Thoracic aorta (tissue), 2 donors: ENCODE measurements at places on chromosomes 7 and 10.

DNA sequence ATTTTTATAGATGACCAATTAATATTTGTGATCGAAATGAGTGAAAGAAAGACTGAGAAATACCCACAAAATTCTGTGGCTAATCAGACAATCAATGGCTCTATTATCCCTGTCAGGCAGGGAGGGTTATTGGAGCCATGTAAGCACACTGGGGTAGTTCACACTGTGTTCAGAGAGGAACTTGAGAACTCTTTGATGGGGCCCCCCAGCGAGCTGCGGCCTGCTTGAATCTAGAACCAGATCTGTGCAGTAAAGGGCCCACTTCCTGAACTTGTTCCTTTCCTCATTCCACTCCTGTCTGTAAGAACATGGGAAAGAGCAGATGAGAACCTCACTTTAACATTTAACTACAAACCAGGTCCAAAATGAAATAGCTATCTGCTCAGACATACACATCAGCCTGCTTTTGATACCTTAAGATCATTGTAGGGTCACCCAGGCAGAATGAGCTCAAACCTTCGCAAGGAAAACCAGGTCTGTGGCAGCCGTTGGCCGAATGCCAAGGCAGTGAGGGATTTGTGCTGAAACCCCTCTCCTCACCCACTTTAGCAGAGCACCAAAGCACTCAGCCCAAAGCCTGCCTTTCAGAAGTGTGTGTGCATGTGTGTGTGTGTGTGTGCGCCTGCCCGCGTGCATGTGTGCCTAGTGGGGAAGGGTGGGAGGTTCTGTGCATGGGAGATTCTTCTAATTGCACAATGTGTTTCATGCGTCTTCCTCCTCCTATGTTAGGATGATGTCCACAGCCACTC lies 365.6 kb upstream of the MGMT start:
- no peak for DNase-seq
- H3K27ac ChIP-seq, result no peak overlapping the region

DNA sequence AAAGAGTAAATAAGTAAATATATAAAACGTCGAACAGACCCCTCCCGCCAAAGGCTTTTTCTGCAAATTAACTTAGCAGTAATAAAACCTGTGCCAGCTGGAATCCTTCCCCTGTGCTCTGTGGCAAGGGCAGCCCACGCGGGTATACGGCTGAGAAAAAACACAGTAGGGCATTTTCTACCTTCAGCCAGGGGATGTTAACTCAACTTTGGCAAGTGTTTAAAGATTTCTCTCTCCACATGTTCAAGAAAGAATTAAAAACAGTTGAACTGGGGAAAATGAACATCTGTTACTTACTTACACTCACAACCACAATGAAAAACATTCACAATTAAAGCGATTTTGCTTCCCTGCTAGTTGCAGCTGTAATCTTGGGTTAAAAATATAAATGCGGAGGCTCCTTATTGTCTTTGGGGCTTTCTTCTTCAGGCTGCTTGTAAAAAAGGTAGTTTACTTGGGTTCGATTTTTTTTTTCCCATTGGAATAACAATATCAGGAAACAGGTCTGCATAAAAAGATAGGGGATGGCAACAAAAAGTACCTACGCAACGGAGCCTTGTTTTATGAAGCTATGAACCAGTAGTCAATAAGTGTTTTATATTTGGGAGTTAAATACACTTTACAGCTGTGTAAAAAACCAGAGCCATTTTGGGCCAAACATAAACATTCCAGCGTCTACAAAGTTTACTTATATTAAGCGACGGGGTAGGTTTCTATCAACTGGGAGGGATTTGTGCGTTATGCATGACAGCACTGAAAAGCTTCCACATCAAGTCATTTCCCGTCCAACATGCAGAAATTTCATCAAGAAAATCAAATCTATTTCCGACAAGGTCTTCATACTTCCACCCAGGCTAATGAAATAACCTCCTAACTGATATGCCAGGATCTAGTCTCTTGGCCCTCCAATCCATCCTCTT lies 132.7 kb downstream of the TAX1BP1 start:
- no peaks in the 10 kb centered on the region for H3K36me3 ChIP-seq
- H3K27me3 ChIP-seq, result no peaks in the 10 kb centered on the region
- H3K4me3 ChIP-seq, result no peak overlapping the region
- H3K4me1 ChIP-seq, result peaks cover 12% of the 10 kb centered on the region
- no peak for DNase-seq
- no peak overlapping the region for H3K27ac ChIP-seq

DNA sequence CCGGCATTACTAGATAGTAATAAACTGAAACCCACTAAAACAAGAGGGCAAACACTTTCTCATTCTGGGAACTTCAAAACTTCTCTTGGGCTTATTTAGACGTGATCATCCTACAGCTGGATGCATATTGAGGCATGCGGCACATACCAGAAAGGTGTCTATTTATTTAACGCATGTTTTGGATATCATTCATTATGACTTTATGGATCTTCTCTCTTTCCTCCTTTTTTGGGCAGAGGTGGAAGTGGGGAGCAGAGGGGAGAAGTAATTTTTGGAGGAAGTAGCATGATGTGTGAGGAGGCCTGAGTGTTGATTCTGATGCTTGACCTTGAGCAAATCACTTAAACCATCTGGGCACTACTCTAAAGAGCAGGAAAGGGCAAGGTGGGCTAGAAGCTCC lies 270.6 kb downstream of the TRIL start:
- DNase-seq, result no peak
- peak overlapping the region; percentile 72 for H3K4me3 ChIP-seq
- no peaks in the 10 kb centered on the region for H3K36me3 ChIP-seq

DNA sequence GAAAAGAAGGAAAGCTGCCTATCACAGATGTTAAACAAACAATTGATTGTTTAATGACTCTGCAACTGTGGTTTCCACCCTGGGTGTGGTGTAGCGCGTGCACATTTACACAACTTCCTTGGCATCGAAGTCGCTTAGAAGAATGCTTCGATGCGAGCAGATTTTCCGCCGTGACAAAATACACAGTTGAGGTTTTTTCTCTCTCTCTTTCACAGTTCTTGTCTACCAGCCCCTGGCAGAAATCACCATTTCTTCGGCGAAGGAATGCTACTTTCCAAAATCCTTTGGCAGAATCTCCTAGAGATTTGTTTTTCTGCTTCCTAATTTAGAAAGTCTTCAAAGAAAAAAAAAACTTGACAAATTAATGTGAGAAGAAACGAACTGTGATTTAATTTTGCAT lies 70.7 kb upstream of the C1QL3 start:
- H3K4me3 ChIP-seq, result no peak overlapping the region
- peaks cover 28% of the 10 kb centered on the region for H3K4me1 ChIP-seq
- no peak for DNase-seq
- no peaks in the 10 kb centered on the region for H3K36me3 ChIP-seq

- DNase-seq, result no peak
- no peaks in the 10 kb centered on the region for H3K36me3 ChIP-seq
- peaks cover 18% of the 10 kb centered on the region for H3K4me1 ChIP-seq
These were observed 172.2 kb downstream of the C7orf25 start for GRCh38 chr7:42739638-42740037.

GRCh38 chr10:61478621-61479312 lies 25.6 kb upstream of the TMEM26 start:
- no peaks in the 10 kb centered on the region for H3K4me1 ChIP-seq
- DNase-seq, result no peak
- no peak overlapping the region for H3K27ac ChIP-seq
- no peaks in the 10 kb centered on the region for H3K36me3 ChIP-seq
- no peak overlapping the region for H3K4me3 ChIP-seq

DNA sequence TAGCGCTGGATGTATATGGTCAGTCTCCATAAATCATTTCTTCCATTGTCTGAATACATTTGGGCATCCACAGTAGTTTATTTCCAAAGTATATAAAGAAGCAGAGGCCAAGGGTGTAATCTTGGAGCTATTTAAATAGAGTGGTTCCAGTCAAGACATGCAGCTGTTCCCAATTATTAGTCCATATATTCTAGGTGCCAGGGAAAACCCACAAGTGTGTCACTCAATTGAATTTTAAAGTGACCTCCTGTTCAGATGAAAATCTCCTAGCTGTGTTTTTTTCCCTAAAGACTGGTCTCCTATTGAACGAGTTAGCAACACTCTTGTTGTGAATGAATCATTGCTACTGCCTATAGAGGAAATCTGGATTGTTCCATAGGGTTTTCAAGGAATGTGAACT lies 260.2 kb upstream of the BMPER start:
- H3K36me3 ChIP-seq, result no peaks in the 10 kb centered on the region
- no peak overlapping the region for H3K4me3 ChIP-seq
- DNase-seq, result no peak
- no peaks in the 10 kb centered on the region for H3K4me1 ChIP-seq
- no peak overlapping the region for H3K27ac ChIP-seq
- no peaks in the 10 kb centered on the region for H3K27me3 ChIP-seq

- no peak for DNase-seq
- no peaks in the 10 kb centered on the region for H3K36me3 ChIP-seq
- H3K4me3 ChIP-seq, result no peak overlapping the region
- H3K4me1 ChIP-seq, result no peaks in the 10 kb centered on the region
These were observed 43.0 kb upstream of the RELN start for GRCh38 chr7:104032486-104032885.

DNA sequence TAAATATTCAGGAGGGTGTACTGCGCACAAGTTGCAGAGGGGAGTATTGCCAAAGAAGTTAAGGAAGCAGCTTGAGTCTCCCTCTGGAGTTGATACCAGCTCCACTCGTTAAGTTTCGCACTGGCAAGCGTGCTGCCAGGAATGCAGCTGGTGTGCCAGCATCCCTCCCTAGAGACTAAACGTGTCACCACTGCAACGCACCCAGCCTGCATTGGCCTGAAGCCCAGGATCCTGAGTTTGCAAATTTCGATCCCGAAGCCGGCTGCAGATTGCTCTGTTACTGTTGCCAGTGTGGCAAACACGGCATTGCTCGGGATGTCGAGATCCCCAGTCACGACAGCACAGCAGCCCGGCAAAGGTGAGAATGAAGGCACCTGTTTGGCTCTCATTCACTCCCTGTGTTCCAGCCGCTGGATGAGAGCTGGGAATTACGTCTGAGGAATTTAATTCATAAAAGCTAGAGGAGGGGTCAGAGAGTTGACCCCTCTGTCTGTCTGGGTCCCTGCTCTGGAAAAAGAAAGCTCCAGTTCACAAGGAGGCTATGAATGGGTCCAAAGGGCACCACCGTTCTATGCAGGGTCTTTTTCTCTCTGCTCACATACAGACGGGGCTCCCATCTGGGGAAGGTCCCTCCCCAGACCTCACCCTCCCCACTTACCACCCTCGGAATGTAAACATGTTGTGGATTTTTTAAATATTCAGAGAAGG lies 61.0 kb downstream of the NRP1 start:
- H3K4me1 ChIP-seq, result peaks cover 62% of the 10 kb centered on the region
- peak; percentile 64 for DNase-seq

DNA sequence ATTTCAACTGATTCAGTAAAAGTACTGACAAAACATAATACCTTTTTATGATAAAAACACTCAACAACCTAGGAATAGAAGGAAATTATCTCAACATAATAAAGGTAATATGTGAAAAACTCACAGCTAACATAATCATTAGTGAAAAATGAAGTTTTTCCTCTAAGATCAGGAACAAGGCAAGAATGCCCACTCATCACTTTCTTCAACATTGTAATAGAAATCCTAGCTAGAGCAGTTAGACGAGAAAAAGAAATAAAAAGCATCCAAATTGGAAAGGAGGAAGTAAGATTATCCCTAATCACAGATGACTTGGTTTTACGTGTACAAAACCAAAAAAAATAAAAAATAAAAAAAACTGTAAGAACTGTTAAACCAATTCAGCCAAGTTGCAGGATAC lies 58.6 kb downstream of the R3HCC1L start:
- H3K4me3 ChIP-seq, result no peak overlapping the region
- no peak for DNase-seq
- H3K4me1 ChIP-seq, result no peaks in the 10 kb centered on the region
- no peaks in the 10 kb centered on the region for H3K36me3 ChIP-seq
- H3K27ac ChIP-seq, result no peak overlapping the region

- peaks cover 10% of the 10 kb centered on the region for H3K4me1 ChIP-seq
- H3K36me3 ChIP-seq, result no peaks in the 10 kb centered on the region
- H3K4me3 ChIP-seq, result peak overlapping the region; percentile 75
- H3K27ac ChIP-seq, result no peak overlapping the region
- no peak for DNase-seq
- no peaks in the 10 kb centered on the region for H3K27me3 ChIP-seq
These were observed 803 bp downstream of the GOLGA7B start for GRCh38 chr10:97850446-97850845.

DNA sequence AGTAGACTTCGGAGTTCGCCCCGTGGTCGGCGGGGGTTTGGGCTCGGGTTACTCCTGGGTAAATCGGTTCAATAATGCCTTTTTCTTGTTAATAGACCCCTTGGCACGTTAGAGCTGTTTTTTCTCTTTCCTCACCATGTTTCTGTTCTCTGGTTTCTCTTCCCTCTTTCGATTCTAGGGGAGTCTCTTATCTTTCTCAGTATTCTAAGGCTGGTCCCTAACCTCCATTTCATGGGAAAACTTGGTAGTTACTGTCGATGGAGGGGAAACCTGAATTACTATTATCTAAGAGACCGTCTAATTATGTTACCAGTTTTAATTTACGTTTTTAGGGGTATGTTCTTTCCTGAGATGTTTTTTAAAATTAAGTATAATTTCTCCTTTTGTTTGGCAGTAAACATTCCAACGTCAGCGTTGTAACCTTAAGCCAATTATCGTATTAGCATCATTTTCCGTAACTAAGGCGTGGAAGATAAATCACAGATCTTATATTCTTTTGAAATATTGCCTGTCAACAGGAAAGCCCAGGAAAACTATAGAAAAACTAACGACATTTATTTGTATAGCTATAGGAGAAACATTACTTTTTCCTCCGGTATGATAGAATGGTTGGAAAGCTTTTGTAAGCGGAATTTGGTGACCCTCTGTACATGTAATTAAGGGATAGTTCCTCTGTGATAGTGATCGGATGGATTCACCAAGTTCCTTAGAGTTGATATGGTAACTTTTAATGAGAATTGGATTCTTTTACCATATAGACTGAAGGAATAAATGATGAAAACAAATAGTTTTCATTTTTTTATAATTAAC lies 847 bp downstream of the BTAF1 start:
- peak overlapping the region; percentile 91 for H3K4me3 ChIP-seq
- no peak for DNase-seq
- no peaks in the 10 kb centered on the region for H3K36me3 ChIP-seq
- peak overlapping the region; percentile 94 for H3K27ac ChIP-seq
- H3K4me1 ChIP-seq, result peaks cover 33% of the 10 kb centered on the region

DNA sequence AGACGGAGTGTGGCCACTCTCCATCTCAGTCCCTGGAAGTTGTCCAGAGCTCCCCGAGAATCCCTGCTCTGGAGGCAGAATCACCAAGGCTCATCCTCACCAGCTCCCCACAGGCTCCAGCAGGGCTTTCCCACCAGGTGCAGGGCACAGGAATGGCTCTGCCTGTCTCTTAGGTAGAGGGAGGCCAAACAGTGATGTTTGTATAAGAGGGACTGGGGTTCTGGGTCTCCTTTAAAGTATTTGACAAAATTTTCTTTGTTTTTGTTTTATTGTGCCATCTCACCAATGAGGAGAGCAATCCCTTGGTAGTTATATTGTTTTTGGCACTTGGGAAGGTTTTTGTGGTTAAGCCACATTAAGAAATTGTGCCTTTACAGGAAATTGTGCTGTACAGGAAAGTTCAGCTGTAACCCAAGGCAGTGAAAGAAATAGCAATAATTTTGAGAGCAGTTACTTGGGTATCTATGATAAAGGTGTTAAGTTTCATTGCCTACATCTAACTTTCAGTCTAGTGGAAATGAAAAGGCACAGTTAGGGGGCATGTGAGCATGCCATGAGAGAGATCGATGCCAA lies 219.3 kb upstream of the PRSS58 start:
- no peak overlapping the region for H3K4me3 ChIP-seq
- no peak overlapping the region for H3K27ac ChIP-seq
- DNase-seq, result no peak
- H3K36me3 ChIP-seq, result no peaks in the 10 kb centered on the region
- H3K27me3 ChIP-seq, result no peaks in the 10 kb centered on the region
- no peaks in the 10 kb centered on the region for H3K4me1 ChIP-seq
